ENCODE measurements at places on chromosomes 16 and 17.

- no peak overlapping the region for H3K4me3 ChIP-seq
- H3K27me3 ChIP-seq: peaks cover 12% of the 10 kb centered on the region
- H3K36me3 ChIP-seq: no peaks in the 10 kb centered on the region
Measured at GRCh38 chr16:51638339-51639135, 487.5 kb upstream of the SALL1 start.

- no peak for DNase-seq
- H3K27ac ChIP-seq: no peak overlapping the region
- no peaks in the 10 kb centered on the region for H3K27me3 ChIP-seq
- H3K4me3 ChIP-seq: no peak overlapping the region
- H3K4me1 ChIP-seq: peaks cover 30% of the 10 kb centered on the region
Measured at GRCh38 chr17:851924-852323, 69.8 kb downstream of the MRM3 start.

- no peaks in the 10 kb centered on the region for H3K4me1 ChIP-seq
- no peaks in the 10 kb centered on the region for H3K27me3 ChIP-seq
- no peak overlapping the region for H3K27ac ChIP-seq
Measured at GRCh38 chr16:75372236-75372856, 61.0 kb downstream of the CFDP1 start.

DNA sequence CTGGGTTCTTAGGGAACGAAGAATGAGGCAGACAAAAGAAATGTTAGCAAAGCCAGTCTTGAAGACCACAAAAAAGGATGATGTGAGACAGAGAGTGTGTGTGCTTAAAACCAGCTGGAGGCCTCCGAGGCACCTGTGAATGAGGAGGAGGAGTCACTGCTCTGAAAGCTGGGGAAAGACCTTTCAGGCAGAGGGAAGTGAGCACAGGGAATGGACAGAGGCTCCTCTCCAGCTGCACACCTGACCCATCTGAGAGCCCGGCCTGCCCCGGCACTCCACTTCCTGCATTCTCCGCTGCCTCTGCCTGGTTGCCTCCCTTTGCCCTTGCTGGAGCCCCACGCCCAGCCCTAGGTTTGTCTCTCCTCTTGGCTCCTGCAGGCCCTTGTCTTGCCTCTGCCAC lies 55.2 kb upstream of the SREBF1 start:
- H3K36me3 ChIP-seq: no peaks in the 10 kb centered on the region
- H3K27ac ChIP-seq: no peak overlapping the region
- H3K4me3 ChIP-seq: no peak overlapping the region
- DNase-seq: no peak

DNA sequence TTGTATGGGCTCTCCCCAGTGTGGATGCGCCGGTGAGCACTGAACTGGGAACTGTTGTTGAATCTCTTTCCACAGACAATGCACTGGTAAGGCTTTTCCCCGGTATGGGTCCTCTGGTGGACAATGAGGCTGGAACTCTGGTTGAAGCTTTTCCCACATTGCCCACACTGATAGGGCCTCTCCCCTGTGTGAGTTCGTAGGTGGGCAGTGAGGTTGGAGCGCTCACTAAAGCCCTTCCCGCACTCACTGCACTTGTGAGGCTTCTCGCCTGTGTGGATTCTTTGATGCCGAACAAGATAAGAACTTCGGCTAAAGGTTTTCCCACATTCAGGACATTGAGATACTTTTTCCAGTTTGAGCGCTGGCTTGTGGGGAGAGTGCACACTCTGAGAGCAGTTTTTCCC lies 17.8 kb downstream of the ZSCAN32 start:
- peak overlapping the region; percentile 29 for H3K4me3 ChIP-seq
- H3K4me1 ChIP-seq: no peaks in the 10 kb centered on the region
- peaks cover 45% of the 10 kb centered on the region for H3K36me3 ChIP-seq
- DNase-seq: peak; percentile 11
- H3K27ac ChIP-seq: no peak overlapping the region

- H3K4me1 ChIP-seq: no peaks in the 10 kb centered on the region
- no peak for DNase-seq
- H3K27me3 ChIP-seq: peaks cover 15% of the 10 kb centered on the region
- H3K4me3 ChIP-seq: no peak overlapping the region
- no peak overlapping the region for H3K27ac ChIP-seq
- H3K36me3 ChIP-seq: no peaks in the 10 kb centered on the region
Measured at GRCh38 chr17:48792033-48792798, 24.8 kb downstream of the TTLL6 start.

DNA sequence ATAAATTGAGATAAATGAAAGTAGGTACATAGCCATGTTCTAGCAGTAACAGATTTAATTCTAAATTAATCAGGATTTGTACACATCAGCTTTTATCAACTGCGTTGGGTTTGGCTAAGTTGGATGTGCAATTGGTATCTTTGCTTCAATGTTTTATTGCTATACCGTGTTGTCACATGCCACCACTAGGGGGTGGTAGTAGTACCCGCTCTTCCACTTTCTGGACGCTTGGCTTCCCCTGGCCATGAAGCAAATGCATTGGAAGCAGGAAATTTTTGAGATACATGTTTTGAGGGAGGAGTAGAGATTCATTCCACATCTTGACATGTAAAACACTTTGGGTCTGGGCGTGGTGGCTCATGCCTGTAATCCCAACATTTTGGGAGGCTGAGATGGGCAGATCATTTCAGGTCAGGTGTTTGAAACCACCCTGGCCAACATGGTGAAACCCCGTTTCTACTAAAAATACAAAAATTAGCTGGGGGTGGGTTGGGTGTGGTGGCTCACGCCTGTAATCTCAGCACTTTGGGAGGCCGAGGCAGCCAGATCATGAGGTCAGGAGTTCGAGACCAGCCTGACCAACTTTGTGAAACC lies 58.6 kb downstream of the EMP2 start:
- no peaks in the 10 kb centered on the region for H3K27me3 ChIP-seq
- no peak overlapping the region for H3K4me3 ChIP-seq
- no peak overlapping the region for H3K27ac ChIP-seq
- no peaks in the 10 kb centered on the region for H3K4me1 ChIP-seq
- H3K36me3 ChIP-seq: no peaks in the 10 kb centered on the region

- no peak overlapping the region for H3K4me3 ChIP-seq
- H3K27me3 ChIP-seq: no peaks in the 10 kb centered on the region
- H3K27ac ChIP-seq: no peak overlapping the region
Measured at GRCh38 chr17:74041869-74042640, 161.4 kb upstream of the RPL38 start.

- H3K4me3 ChIP-seq: no peak overlapping the region
- no peak overlapping the region for H3K27ac ChIP-seq
- DNase-seq: no peak
- H3K27me3 ChIP-seq: no peaks in the 10 kb centered on the region
- no peaks in the 10 kb centered on the region for H3K4me1 ChIP-seq
- H3K36me3 ChIP-seq: no peaks in the 10 kb centered on the region
Measured at GRCh38 chr16:51225878-51226277, 74.8 kb upstream of the SALL1 start.

DNA sequence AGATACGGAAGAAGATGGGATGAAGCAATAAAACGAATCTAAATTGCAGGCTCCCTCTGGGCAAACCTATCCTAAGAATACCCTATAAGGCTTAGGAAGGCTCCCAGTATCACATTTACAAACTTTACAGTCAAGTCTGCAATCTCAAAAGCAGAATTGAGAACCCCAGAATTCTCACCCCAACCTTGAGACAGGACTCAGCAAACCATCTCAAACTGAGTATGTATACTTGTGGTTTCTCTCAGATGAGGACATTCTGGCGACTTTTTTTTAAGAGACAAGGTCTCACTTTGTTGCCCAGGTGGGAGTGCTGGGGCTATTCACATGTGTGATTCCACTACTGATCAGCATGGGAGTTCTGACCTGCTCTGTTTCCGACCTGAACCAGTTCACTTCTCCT lies 19.3 kb upstream of the ITGA2B start:
- no peaks in the 10 kb centered on the region for H3K4me1 ChIP-seq
- H3K27ac ChIP-seq: no peak overlapping the region
- H3K27me3 ChIP-seq: no peaks in the 10 kb centered on the region
- no peak for DNase-seq

GRCh38 chr16:19926449-19927390 lies 42.1 kb upstream of the GPRC5B start:
- H3K36me3 ChIP-seq: no peaks in the 10 kb centered on the region
- no peak for DNase-seq
- no peak overlapping the region for H3K4me3 ChIP-seq
- H3K27ac ChIP-seq: no peak overlapping the region

- no peak overlapping the region for H3K4me3 ChIP-seq
- H3K27ac ChIP-seq: no peak overlapping the region
- H3K27me3 ChIP-seq: no peaks in the 10 kb centered on the region
- no peaks in the 10 kb centered on the region for H3K36me3 ChIP-seq
- H3K4me1 ChIP-seq: peaks cover 7% of the 10 kb centered on the region
Measured at GRCh38 chr17:79907217-79907715, 68.0 kb upstream of the CBX4 start.

DNA sequence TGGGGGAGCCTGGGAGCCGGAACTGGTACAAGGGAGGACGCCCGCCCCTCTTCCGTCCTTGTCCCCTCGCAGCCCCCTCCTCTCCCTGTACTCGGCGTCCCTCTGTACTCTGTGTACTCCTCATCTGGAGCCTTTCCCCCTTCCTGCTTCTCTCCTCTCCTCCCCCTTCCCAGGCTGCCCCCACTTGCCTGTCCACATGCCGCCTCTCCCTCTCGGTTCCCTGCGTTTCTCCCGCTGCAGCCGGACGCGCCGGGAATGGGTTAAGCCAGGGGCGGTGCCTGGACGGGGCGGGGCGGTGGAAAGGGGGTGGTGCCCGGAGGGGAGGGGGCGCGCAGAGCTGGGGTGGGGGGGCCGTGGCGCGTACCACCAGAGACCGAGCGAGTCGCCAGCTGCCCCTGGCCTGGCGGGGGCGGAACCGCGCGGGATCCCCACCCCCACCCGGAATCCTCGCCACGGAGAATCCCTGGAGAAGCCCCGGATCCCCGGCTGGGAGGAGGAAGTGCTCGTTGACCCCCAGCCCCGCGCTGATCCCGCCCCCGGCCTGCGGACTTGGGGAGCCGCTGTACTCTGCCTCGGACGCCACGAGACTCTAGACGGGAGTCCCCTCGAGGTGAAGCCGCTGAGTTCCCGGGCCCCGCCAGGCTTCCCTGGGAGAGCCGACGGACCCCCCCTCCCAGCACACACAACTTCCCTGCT lies 22.6 kb downstream of the GJD3 start:
- no peak overlapping the region for H3K27ac ChIP-seq
- DNase-seq: peak; percentile 87
- peaks cover 47% of the 10 kb centered on the region for H3K4me1 ChIP-seq
- H3K36me3 ChIP-seq: no peaks in the 10 kb centered on the region
- peaks cover 45% of the 10 kb centered on the region for H3K27me3 ChIP-seq

DNA sequence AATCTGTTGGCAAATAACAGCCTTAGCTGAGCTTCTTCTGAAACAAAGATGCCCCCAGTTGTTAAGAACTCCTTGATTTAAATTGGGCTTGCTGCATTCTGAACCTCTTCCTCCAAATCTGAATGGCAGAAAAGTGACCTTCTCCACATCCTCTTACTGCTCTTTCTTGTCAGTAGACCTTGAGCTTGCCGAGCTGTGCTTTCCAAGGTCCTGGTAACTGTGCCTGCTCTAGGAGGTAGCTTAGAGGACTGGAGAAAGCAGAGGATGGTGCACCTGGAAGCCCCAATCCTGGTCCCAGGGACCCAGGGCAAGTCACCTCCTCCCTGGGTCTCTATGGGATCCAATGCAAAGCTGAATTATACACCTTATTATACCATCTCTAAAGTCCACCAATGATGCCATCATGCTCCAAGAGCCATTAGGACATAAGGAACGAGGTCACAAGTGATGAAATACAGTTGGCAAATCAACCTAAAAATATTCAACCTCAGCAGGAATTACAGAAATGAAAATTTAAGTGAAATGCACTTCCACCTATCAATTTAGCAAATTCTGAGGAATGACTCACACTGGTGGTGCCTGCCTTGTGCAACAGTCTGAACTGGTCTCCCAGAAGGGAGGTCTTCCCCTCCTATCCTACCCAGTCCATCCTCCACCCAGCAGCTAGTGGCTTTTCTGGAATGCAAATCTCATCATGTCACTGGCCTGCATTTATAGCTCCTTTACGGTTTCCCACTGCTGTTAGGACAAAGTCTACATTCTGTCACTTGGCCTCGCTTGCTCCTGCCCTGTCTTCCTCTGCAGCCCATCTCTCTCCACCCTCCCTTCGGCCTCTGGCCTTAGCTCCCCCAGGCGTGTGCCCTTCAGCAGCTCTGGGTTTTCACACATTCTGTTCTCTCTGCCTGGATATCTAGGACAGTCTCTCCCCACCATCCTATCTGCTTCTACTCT lies 36.6 kb downstream of the TOM1L2 start:
- no peak for DNase-seq
- H3K27me3 ChIP-seq: no peaks in the 10 kb centered on the region
- peaks cover 1% of the 10 kb centered on the region for H3K4me1 ChIP-seq
- H3K27ac ChIP-seq: no peak overlapping the region
- no peak overlapping the region for H3K4me3 ChIP-seq
- no peaks in the 10 kb centered on the region for H3K36me3 ChIP-seq

GRCh38 chr17:58032691-58033415 lies 25.8 kb upstream of the SRSF1 start:
- H3K27ac ChIP-seq: no peak overlapping the region
- H3K4me3 ChIP-seq: no peak overlapping the region
- H3K4me1 ChIP-seq: peaks cover 17% of the 10 kb centered on the region
- peak; percentile 32 for DNase-seq
- no peaks in the 10 kb centered on the region for H3K27me3 ChIP-seq
- no peaks in the 10 kb centered on the region for H3K36me3 ChIP-seq

GRCh38 chr17:73279704-73280103 lies 18.0 kb upstream of the CPSF4L start:
- H3K27me3 ChIP-seq: no peaks in the 10 kb centered on the region
- H3K4me3 ChIP-seq: no peak overlapping the region
- H3K27ac ChIP-seq: no peak overlapping the region

GRCh38 chr16:70612931-70613330 lies 33.4 kb upstream of the IL34 start:
- no peak overlapping the region for H3K4me3 ChIP-seq
- peaks cover 26% of the 10 kb centered on the region for H3K4me1 ChIP-seq
- H3K27me3 ChIP-seq: no peaks in the 10 kb centered on the region
- peak overlapping the region; percentile 70 for H3K27ac ChIP-seq

DNA sequence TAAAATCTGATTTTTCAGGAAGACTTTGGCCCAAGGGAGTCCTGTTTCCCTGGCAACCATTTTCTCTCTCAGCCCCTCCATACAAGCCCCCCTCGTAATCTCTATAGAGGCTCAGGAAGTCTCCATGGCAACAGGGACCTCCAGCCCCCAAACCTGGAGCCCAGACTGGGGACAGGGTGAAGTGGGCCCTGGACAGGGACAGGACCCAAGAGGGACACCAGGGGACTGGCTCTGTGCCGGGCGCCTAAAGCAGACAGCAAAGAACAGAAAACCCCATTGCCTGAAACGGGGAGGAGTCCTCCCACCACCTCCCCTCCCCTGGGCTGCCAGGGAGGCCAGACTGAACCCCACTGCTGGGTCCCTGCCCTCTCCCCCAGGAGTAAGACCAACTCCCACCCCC lies 40.6 kb downstream of the CPNE2 start:
- no peaks in the 10 kb centered on the region for H3K4me1 ChIP-seq
- H3K4me3 ChIP-seq: no peak overlapping the region
- no peak for DNase-seq

- H3K27me3 ChIP-seq: no peaks in the 10 kb centered on the region
- no peak overlapping the region for H3K4me3 ChIP-seq
- DNase-seq: no peak
- no peak overlapping the region for H3K27ac ChIP-seq
- H3K36me3 ChIP-seq: no peaks in the 10 kb centered on the region
- no peaks in the 10 kb centered on the region for H3K4me1 ChIP-seq
Measured at GRCh38 chr17:61384692-61385576, 14.7 kb upstream of the TBX2 start.

- no peak overlapping the region for H3K4me3 ChIP-seq
- peak; percentile 76 for DNase-seq
Measured at GRCh38 chr16:8720080-8720966, 45.9 kb downstream of the ABAT start.
